ENCODE measurements at places on chromosomes 1 and 21.

DNA sequence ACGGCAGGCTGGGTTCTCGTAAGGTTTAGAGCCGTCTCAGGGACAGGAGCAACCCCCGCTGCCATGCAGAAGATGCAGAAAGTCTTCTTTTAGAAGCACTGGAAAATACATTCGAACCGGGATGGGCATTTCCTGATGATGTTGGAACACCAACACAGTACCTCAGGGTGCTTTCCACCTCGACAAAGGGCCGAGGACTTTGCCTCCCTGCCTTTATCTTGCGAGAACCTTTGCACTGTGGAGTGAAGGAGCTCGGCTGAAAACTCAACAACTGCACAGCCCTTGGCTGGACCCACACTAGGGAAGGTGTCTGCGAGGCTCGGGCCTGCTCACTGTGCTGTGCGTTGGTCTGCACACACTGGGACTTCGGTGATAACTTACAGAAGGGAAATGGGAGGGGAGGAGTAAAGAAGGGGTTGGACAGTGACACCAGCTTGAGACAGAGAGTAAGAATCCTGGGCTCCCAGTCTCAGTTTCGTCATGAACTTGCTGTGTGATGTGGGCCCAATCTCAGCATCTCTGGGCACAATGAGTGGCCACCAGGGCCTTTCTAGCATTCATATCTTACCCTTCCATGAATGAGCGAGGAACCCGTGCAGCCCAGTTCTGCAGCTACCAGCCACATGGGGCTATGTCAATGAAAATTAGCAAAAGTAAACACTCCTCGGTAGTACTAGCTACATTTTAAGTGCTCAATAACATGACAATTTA is 18.2 kb downstream of the RCAN1 start:
- no peak for DNase-seq

DNA sequence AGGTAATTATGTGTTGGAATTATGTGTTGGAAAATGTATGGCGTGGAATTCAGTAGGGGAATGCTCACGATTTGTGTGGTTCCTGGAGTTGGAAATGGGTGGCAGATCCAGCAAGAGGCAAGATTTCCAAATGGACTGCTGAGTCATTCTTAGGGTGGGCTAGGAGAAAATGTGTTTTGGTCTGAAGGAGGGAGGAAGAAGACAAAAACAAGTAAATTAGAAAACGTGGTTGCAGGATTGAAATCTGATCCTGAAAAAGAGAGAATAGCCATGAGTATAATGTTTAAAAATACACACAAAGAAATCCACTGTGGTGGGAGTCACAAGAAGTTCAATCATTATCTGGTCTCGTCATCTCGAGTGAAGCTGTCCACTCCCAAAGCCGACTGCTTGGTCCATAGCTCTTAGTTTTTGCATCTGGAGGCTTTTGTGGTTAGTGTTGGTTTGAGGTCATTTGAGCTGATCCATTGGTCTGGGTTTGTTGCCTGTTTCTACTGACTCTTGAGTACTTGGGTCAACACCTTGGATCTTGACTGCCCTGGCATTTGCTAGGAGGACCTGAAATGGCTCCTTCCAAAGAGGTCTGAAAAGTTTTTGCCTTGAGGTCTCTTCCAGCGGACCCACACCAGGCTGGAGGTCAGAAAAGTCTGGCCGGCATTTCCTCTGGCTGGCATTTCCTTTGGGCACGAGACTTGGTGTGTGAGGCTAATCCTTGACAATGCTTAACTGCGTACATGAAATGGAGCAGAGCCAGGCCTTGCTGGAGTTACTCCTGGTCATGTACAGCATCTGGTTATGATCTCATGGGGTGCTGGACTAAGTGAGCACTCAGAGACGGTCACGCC is 9.2 kb downstream of the MX2 start:
- DNase-seq, result no peak

DNA sequence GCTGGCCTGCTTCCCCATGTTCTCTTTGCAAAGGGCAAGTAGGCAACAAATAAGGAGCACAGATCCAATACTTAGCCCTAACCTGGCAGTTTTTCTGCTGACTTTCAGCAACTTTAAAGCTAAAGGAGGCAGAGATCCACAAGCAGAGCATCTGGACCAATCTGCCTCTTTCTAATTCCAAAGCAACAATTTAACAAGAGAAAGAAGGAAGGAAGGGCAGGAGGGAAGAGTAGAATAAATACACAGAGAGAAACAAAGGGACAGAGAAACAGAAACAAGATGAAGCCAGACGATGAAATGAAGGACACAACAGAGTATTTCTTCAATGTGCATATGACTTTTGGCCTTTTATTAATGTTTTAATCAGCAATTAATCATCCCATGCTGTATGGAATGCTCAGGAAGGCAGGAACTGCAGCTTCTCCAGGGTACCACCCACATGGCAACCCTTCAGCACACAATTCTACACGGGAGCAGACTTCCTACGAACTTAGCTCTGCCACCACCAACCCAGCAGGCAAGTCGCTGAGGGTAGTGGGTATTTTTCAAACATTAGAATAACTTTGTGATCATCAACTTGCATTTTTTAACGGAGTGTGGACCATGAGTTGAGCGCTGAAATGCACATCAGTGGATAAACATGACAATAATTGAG is 15.3 kb downstream of the CLCC1 start:
- DNase-seq, result no peak

- DNase-seq, result no peak
Measured at GRCh38 chr1:200780545-200781369, 42.1 kb downstream of the CAMSAP2 start.

DNA sequence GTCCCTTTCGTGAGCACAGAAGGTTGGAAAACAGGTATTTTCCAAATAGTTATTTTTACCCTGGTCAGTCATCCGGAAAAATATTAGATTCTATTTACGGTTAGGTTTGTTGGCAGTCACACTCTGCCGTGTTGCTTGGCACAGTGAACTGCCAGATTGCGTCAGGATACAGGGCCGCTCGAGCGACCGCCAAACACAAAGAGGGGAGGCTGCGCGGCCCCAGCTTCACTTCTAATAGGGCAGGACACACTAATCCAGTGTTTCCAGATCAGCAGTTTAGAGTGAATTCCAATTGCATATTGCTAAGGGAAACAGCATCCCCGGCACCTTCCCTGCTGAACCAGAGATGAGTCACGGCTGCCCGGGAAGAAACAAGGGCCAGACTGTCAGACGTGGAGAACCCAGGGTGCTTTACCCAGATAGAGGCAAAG is 22.9 kb downstream of the UMODL1 start:
- DNase-seq, result no peak

- no peak for DNase-seq
Measured at GRCh38 chr1:161046605-161047228, 940 bp upstream of the USF1 start.

DNA sequence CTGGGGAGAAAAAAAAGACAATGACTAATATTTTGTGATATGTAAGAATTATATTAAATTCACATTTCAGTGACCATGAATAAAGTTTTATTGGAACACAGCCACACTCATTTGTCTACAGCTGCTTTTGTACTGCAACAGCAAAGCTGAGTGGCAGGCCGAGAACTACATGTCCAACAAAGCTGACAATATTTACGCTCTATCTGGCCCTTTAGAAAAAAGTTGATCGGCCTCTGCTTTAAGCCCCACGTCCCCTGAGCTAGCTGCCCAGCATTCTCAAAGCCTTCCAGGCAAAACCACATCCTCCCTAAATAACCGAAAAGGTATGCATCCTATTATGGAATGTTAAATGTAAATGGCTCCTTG is 8.6 kb downstream of the SLC2A1 start:
- no peak for DNase-seq

DNA sequence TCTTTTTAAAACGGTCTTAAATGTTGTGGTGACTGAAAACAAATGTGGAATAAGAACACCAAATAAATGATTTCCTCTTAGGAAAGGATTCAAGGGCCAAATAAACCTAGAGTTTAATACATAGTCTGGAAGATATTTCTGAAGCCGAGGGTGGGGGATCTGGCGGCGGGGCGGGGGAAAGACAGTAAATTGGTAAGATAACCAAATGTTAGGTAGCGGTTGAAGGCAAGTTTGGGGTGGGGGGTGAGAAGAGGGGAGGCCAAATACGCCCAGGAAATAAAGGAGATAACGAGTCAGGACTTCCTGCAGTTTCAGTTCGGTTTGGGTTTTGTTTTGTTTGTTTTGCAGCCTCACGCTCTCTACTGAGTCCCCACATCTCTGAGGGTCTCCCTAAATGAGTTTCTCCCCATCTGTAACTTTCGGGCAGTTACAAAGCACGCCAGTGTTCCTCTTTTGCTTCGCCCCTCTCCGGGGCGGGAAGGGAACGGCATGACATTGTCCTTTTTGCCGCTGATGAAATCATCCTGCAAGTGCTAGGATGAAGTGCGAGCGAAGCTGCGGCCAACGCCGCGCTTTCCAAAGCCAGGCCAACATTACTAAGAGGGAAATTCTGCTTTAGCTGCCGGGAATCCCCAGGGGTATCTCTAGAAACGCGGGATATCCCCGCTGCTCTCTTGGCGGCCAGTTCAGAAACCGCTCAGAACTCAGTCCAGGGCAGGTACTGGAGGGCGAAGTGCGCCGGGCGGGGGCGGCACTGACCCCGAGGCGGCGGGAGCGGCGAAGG is 844 bp downstream of the NIBAN1 start:
- peak; percentile 79 for DNase-seq

DNA sequence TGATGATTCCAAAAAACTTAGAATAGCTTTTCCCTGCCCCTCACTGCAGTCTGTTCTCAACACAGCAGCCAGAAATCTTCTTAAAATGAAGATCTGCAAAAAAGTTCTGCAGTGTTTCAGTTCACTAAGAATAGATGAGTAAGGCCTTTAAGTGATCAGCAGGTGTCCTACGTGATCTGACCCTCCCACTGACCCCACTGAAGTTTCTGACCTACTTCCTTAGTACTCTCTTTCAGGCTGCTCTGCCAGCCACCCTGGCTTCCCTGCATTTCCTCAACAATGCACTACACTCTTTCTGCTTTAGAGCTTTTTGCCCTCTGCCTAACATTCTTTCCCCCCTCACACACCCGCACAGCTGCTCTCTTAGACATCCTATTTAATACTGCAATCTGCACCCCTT is 182.5 kb downstream of the AKT3 start:
- no peak for DNase-seq

GRCh38 chr1:156004843-156005584 is 15.7 kb downstream of the SSR2 start:
- no peak for DNase-seq

DNA sequence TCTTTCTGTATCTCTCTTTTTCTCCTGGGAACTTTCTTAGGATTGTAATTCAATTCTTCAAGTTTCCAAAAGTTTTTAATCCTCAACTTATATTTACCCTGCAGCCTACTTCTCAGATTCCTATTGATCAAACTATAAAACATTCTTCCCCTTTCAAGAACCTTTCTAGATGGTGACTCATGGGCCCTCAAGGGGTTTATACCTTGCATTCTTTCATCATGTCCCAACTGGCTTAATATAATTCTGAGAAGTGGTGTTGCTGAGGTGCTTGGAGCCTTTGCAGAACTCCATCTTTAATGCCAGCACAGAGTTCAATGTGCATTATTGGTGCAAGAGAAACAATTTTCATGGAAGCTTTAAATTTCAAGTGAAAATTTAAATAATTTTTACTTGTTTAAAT is 273.4 kb downstream of the VAV3 start:
- no peak for DNase-seq

DNA sequence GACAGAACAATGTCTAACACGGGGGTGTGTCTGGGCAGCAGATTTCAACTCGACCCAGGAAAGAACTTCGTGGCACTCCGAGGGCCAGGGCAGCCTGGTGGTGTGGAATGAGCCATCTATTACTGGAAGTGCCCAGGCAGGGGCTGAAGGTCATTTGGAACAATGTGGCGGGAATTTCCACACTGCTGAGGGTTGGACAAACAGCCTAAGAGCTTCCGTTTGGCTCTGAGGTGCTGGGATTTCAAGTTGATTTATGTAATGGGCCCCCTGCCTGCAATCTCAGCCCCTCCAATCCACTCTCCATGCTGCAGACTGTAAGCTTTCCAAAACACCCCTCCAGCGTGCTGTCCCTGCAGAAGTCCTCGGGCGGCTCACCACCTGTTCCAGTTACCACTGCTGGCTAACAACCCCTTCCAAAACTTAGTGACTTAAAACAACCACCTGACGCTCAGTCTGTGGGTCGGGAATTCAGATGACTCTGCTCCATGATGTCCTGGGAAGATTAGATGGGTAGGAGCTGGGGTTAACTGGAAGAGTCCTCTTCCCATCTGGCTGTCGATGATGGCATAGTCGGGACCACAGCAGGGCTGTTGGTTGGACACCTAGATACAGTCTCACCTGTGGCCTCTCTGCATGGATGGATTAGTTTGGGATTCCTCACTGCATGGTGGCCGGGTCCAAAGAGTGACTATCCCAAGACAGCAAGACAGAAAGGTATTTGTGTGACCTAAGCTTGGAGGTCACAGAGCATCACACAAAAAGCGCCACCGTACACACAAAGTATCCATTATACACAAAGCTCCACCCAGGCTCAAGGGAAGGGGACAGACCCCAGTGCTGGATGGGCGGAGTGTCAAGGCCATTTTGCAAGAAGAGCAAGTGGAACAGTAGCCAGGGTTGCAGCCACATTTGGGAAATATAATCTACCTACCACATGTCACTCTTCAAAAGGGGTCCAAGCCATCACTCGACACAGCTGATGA is 89.7 kb upstream of the IFFO2 start:
- DNase-seq, result no peak

GRCh38 chr21:28104346-28104745 is 888.3 kb downstream of the LTN1 start:
- peak; percentile 39 for DNase-seq

GRCh38 chr1:58223522-58223921 is 323.0 kb downstream of the OMA1 start:
- no peak for DNase-seq

DNA sequence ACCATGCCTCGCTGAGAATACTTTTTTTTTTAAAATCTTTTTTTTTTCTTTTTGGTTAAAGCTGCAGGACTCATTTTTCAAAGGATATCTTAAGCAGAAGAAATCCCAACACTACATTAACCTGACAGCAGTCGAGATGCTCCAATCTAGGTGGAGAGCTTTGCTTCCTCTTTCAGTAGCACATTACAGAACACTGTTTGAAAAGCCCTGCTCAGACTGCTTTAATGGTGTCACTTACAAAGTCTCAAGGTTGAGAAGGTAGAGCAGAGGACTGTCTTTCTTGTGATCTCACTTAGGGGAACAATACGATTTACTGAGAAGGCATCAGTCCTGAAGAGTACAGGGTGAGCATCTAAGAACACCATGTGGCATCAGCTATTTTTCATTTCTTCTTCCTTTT is 21.0 kb upstream of the CPLANE2 start:
- DNase-seq, result no peak

All from NCI-H526 treated with DMSO at 0.1 percent for 48 hours (cell line).